ENCODE measurements at places on chromosomes 6 and 20. TPM values are rescaled to one million over a fixed set of nuclear protein-coding genes. Genes with fewer than 3 reads are reported as not detected.
A peak's percentile ranks its signal among the peaks of the same experiment; 100 is the strongest.

SRSF12 gene
- total RNA-seq: 0.10 TPM

DNA sequence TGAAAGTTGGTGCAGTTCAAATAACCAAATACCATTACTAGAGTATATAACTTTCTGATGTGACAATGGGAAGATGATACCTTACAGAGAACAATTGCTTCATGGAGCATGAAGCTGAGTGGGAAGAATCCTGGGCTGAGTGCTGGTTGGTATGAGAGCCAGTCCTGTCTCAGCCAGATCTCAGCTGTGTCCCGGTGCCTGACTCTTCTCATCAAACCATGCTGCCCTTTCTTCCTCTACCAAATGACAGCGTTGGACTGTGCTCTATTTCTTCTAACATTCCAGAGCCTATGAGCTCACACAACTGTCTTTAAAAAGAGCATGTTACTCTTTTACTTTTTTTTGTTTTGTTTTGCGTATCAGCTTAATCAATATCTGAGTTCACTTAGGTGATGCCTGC lies 27.5 kb upstream of the PBOV1 start:
- no peak for DNase-seq

DNA sequence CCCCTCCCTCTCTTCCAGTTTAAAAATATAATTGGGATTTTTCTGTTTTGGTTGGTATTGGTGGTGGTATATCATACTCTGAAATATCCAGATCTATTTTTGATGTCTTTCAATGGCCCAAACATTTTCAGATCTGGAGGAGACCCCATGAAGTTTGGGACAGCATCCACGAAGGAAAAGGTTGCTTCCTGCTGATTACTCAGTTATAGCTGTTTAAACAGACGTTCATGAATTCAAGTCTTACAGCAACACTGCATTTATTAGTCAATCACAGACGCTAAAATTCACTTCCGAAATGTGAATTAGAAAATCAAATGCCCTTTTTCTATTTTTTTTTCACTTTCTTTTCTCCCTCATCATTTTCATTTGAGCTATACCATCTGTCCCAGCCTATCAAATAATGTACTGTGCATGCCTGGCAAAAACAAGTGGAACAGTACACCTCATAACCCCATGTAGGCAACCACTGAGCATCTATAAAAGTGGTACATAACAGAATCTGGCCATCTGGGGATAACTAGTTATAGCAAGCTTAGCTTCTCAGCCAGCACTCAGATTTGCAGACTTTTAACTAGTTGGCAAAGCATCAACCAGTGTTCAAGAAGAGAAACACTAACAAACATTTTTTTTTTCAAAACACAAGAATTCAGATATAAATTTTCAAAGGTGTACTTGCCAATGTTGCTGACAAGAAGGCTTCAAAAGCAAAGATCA lies 124.5 kb downstream of the HIVEP2 start:
- DNase-seq: no peak

GRCh38 chr6:153727885-153728284 lies 311.2 kb upstream of the OPRM1 start:
- DNase-seq: peak; percentile 2
